Neural crest cell (in vitro differentiated cells): ENCODE measurements at places on chromosomes 5 and 9. TPM values are rescaled to one million over a fixed set of nuclear protein-coding genes. Genes with fewer than 3 reads are reported as not detected.

LTC4S gene
- total RNA-seq, result 2.4 and 3.3 TPM in 2 replicates

IL3 gene
- total RNA-seq, result not detected in 2 replicates

FGFR4 gene
- total RNA-seq, result 5.4 and 7.1 TPM in 2 replicates

IFNA13 gene
- total RNA-seq, result not detected in 2 replicates

C9 gene
- not detected in 2 replicates for total RNA-seq

LRRC70 gene
- 0.19 and 0.34 TPM in 2 replicates for total RNA-seq

ELP1 gene
- total RNA-seq, result 42.0 and 48.9 TPM in 2 replicates

FOXD4L5 gene
- 0.34 and 0.37 TPM in 2 replicates for total RNA-seq

AHRR gene
- total RNA-seq, result 1.0 and 1.3 TPM in 2 replicates

RLN1 gene
- 0.84 TPM in 1 of 2 replicates, not detected in the other for total RNA-seq

C5orf58 gene
- total RNA-seq, result not detected in 2 replicates

NRG2 gene
- total RNA-seq, result 0.64 and 0.82 TPM in 2 replicates

SLC4A9 gene
- total RNA-seq, result not detected in 2 replicates

TLX3 gene
- 0.51 and 0.52 TPM in 2 replicates for total RNA-seq

IER5L gene
- 19.1 and 19.9 TPM in 2 replicates for total RNA-seq

IFNB1 gene
- total RNA-seq, result not detected in 2 replicates

IRGM gene
- not detected in 2 replicates for total RNA-seq

CRB2 gene
- total RNA-seq, result 73.4 and 80.5 TPM in 2 replicates

PCSK1 gene
- total RNA-seq, result 0.47 and 0.52 TPM in 2 replicates

SPATA31A7 gene
- not detected in 2 replicates for total RNA-seq

TSSK1B gene
- total RNA-seq, result 0.16 and 0.23 TPM in 2 replicates

INIP gene
- 37.7 and 43.6 TPM in 2 replicates for total RNA-seq

SPATA31A3 gene
- total RNA-seq, result 0.09 TPM in 1 of 2 replicates, not detected in the other

COL5A1 gene
- total RNA-seq, result 18.6 and 19.4 TPM in 2 replicates

TRIO gene
- total RNA-seq, result 124 and 134 TPM in 2 replicates

SLCO6A1 gene
- total RNA-seq, result 3.9 and 4.4 TPM in 2 replicates

ABO gene
- total RNA-seq, result 0.11 and 0.40 TPM in 2 replicates

CDKN2A gene
- 0.68 TPM in 1 of 2 replicates, not detected in the other for total RNA-seq

DAPK1 gene
- 62.7 and 64.1 TPM in 2 replicates for total RNA-seq

FOXD4 gene
- 0.36 and 0.77 TPM in 2 replicates for total RNA-seq

LRRTM2 gene
- 0.84 and 1.3 TPM in 2 replicates for total RNA-seq

BAAT gene
- total RNA-seq, result 0.16 and 0.30 TPM in 2 replicates

SAXO1 gene
- 0.14 TPM in 1 of 2 replicates, not detected in the other for total RNA-seq

GRM6 gene
- total RNA-seq, result not detected in 2 replicates

OR1Q1 gene
- total RNA-seq, result not detected in 2 replicates

WNT8A gene
- not detected in 2 replicates for total RNA-seq

PANK3 gene
- 121 and 135 TPM in 2 replicates for total RNA-seq

ECSCR gene
- total RNA-seq, result not detected in 2 replicates

PLAC8L1 gene
- total RNA-seq, result 1.8 and 3.3 TPM in 2 replicates

ASS1 gene
- 4.0 and 4.5 TPM in 2 replicates for total RNA-seq

TEX10 gene
- 42.2 and 44.2 TPM in 2 replicates for total RNA-seq

IRX4 gene
- total RNA-seq, result 0.28 and 0.77 TPM in 2 replicates

ZFP37 gene
- total RNA-seq, result 8.4 and 8.6 TPM in 2 replicates

TEK gene
- total RNA-seq, result 0.89 and 1.0 TPM in 2 replicates

DNAJC25 gene
- total RNA-seq, result 6.0 and 6.3 TPM in 2 replicates

SPINK4 gene
- not detected in 2 replicates for total RNA-seq

CCNI2 gene
- not detected in 2 replicates for total RNA-seq

RGMB gene
- 98.3 and 99.4 TPM in 2 replicates for total RNA-seq

SPTLC1 gene
- total RNA-seq, result 50.2 and 51.8 TPM in 2 replicates
